ENCODE measurements at places on chromosomes 3 and 15.

GRCh38 chr15:32927124-32927523 lies 209.3 kb downstream of the GREM1 start:
- no peak for DNase-seq

- DNase-seq: no peak
Observed at GRCh38 chr3:152056481-152056880, 183.0 kb downstream of the SUCNR1 start.

- no peak for DNase-seq
Observed at GRCh38 chr3:127417709-127418559, 130.1 kb upstream of the PRR20G start.

- DNase-seq: no peak
Observed at GRCh38 chr15:70192041-70192440, 94.3 kb upstream of the TLE3 start.

GRCh38 chr3:175434561-175434960 lies 575.4 kb downstream of the NAALADL2 start:
- no peak for DNase-seq

- no peak for DNase-seq
Observed at GRCh38 chr15:79812541-79812940, 84.3 kb downstream of the MTHFS start.

DNA sequence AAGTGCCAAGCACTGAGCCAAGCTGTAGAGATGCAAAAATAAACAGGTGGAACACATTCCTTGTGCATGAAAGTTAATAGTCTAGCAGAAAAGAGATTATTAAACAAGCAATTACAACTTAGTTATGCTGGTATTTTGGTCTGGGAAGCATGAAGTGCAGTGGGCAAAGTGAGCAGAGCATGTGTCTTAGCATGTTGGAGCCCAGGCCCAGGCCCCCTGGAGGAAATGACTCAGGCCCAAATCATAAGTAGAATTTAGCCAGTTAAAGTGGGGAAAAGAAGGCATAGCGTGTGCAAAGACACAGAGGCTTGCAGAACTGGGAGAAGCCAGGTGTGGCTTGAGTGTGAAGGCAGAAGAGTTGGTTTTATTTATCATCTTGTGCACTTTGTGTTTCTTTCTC lies 163.8 kb upstream of the ATP11B start:
- no peak for DNase-seq

- no peak for DNase-seq
Observed at GRCh38 chr3:73365756-73366397, 258.9 kb downstream of the PDZRN3 start.

DNA sequence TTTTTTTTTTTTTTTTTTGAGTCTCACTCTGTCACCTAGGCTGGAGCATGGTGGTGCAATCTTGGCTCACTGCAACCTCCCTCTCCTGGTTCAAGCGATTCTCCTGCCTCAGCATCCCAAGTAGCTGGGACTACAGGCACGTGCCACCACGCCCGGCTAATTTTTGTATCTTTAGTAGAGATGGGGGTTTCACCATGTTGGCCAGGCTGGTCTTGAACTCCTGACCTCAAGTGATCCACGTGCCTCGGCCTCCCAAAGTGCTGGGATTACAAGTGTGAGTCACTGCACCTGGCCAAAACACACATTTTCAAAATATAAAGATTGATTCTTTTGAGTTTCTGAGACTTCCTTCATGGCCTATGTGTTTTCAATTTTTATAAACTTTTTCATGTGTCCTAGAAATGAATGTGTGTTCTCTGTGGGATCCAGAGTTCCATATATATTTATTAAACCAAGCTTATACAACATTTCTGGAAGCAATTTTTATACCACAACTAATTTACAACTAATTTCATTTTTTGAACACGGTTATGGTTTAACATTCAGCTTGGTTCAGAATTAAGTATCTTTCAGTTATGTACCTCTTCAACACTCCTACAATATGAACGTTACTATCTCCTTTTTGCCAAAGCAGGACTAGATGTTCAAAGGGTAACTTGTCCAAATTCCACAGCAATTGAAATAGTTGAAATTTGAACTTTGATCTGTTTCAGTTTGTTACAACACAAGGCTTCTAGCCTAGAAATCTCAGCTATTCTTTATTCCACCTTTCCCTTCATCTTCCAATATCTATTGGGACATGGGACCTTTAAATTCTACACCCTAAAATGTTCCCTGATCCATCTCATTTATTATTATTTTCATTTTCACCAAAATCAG lies 1.5 kb downstream of the ACAD11 start:
- no peak for DNase-seq

- no peak for DNase-seq
Observed at GRCh38 chr3:197218210-197218609, 80.2 kb downstream of the DLG1 start.

GRCh38 chr15:49041426-49041825 lies 4.8 kb downstream of the SECISBP2L start:
- DNase-seq: no peak

- DNase-seq: no peak
Observed at GRCh38 chr3:147385059-147386012, 21.0 kb downstream of the ZIC4 start.

- DNase-seq: no peak
Observed at GRCh38 chr15:29601811-29602210, 220.5 kb downstream of the TJP1 start.

GRCh38 chr15:100863796-100864267 lies 15.8 kb upstream of the ALDH1A3 start:
- no peak for DNase-seq

DNA sequence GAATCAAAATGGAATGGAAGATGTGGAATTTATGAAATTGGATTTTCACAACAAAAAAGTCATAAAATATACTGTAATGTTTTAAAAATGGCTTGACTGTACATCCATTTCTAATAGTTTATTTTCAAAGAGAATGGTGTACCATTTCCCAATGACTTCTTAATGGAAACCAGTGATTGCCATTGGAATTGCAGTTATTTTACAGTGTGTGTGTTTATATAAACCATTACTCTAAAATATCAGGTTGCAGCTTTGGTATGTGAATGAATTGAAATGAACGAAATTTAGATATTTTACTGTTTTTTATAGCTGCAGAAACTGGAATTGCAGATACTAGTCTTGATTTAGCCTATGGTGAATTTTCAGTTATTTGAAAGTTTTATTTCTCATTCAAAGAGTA lies 165.6 kb downstream of the UBE2E2 start:
- no peak for DNase-seq

DNA sequence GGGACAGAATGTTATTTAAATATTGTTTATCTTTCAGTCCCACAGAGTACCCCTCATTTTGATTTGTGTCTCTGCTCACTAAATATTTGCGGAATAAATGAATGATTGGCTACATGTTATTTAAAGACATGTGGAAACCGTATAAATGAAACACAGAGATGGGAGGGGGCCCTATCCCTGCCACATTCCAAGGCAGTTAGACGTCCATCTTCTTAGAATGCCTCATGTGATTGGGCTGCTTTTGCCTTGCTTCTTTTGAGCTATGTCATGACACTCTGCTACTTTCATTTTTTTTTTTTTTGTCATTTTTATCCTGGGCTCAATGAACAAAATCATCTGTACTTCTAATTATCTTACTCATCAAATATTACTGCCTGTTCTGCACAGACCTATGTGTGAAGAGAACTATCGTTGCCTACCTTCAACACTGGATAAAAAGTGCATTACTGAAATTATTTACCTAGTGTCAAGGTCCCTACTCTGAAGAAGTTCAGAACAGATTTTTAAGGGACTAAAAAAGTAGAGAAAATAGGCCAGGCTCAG lies 83.9 kb upstream of the FAM98B start:
- no peak for DNase-seq

- DNase-seq: no peak
Observed at GRCh38 chr15:38176155-38176554, 76.5 kb upstream of the SPRED1 start.

- no peak for DNase-seq
Observed at GRCh38 chr3:159600291-159600690, 388.3 kb upstream of the IL12A start.

DNA sequence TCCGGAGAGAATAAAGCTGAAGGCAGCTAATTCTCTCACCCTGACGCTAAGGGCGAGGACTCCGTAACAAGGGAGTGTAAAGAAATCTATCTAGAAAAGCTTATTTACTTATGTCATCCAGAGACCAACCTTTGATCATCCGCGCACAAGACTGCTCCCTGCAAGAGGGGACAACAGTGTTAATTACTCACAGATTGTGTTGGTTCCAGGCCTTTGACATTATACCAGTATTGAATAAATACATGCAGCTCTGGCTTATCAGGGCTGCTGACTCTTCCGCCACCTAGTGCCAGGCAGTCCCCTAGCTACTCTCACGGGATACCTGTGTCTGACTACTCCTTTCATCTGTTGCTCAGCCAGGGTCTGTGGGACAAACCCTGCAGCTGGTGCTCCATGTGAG lies 211.7 kb downstream of the DTWD1 start:
- DNase-seq: no peak

DNA sequence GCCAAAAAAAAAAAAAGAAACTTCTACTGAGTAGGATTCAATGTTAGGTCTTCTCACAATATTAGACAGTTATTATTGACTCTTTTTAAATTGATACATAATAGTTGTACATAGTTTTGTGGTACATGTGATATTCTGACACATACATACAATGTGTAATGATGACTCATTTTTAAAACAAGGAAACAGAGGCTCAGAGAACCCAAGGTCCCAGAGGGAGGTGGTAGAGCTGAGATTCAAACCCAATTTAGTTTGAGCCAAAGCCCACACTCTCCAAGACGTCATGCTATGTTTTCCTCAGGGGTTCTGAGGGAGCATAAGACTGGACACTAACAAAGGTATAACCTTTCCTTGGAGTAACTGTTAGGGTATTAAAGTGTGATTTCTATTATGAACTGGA lies 40.6 kb downstream of the MYO5C start:
- no peak for DNase-seq

DNA sequence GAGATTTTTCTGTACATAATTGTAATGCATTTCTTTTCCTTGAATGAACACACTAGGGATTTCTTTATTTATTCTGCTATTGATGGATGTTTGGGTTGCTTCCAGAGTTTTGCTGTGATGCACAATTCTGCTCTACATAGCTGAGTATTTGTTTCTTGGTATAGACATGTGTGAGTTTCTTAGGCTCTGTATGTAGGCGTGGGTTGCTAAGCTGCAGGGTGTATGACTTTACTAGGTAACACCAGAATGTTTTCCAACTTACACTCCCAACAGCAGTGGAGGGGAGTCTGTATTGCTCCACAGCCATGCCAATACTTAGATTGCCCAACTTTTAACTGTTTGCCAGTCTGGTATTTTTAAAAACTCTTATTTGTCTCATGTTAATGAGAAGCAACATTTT lies 155.5 kb upstream of the TNIK start:
- DNase-seq: no peak

Measured in right renal pelvis (tissue), 4 donors.